ENCODE measurements at places on chromosomes 13 and 19.

DNA sequence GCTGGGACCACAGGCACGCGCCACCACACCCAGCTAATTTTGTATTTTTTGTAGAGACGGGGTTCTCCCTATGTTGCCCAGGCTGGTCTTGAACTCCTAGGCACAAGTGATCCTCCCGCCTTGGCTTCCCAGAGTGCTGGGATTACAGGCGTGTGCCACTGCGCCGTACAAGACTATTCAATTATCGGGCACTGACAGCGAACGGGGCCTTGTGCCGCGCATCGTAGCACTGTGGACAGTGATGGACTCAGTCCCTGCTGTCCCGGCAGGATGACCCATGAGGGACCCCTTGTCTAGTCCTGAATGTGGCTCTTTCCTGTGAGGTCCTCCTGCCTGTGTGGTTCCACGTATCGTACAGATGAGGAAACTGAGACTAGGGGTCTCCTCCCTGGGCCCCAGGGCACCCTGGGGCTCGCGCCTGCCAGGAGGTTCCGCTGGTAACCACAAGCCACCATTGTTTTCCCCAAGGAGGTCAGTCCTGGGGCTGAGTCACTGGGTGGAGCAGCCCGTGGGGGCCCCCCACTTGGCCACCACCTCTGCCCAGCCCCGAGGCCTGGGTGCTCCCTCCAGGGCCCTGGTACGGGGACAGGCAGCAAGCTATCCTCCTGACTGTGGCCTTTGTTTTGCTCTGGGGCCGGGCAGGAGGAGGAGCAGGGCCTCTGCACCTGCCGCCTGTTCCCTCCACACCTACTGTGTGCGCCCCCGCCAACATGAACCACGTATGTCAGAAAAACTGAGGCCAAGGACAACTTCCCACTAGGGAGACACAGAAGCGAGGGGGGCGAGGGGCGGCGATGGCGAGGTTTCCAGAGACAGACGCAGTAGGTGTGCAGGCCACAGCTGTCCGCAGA, 2.9 kb upstream of the TCF3 start:
- no peak for DNase-seq

DNA sequence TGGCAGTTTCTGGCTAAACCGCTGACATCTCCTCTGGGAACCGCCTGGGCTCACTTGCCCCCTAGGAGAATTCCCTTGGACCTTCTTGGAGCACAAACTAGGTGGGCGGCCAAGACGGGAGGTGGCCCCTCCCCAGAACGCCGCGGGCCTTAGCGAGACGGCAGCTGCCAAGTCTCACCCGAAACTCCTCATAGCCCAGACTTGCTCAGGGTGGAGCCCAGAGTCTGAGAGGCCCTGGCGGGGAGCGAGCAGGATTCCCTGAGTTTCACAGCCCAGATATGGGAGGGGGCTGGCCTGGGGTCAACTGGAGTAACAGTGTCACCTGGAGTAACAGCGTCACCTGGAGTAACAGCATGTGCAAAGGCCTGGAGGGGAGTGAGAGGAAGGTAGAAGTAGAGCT, 10.1 kb downstream of the TINCR start:
- no peak for DNase-seq

- no peak for DNase-seq
Measured at GRCh38 chr13:40102360-40102727, 446.9 kb downstream of the COG6 start.

DNA sequence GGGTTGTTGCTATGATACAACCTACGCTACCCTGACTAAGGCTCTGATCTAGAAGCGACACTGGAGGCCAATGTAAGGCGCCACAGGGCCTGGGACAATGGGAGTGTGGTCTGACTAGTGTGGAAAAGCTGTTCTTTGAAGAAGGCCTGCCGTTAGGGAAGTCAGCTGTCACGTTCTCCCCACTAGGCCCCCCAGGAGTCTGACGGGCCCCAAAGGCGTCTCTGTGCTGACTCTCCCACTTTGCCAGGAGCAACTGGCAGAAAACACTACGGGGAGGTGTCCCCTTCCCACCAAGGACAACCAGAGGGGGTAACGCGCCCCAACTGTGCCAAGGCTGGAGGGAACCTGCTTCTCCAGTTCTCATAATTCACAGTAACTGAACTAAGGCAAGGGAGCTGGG, 25.3 kb upstream of the EIF3G start:
- DNase-seq: no peak

- no peak for DNase-seq
Measured at GRCh38 chr13:112248862-112249592, 127.1 kb upstream of the SPACA7 start.

GRCh38 chr13:105929505-105929904, 606.0 kb downstream of the EFNB2 start:
- no peak for DNase-seq

Data from stimulated activated CD4-positive, alpha-beta T cell treated with anti-CD3 and anti-CD28 coated beads, Interleukin-12 subunit alpha, Interleukin-12 subunit beta, amount 100 ng/mL, for 4 hours (primary cell).